Mesenchymal stem cell (in vitro differentiated cells and primary cell): ENCODE measurements at places on chromosomes 11 and 22.

DNA sequence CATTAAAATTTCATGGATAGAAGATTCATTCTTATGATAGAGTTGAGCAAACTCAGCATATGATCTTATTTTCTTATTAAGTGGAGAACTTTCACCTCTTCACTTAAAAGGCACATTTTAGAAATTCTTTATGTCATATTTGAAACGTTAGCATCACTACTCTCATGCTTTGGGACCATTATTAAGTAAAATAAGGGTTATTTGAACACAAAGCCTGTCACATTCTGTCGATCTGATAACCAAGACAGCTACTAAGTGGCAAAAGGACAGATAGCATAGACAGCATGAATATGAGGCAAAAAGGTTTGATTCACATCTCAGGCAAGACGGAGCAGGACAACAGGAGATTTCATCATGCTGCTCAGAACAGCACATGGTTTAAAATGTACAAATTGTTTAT, 247.6 kb upstream of the ANO3 start:
- no peak for DNase-seq

DNA sequence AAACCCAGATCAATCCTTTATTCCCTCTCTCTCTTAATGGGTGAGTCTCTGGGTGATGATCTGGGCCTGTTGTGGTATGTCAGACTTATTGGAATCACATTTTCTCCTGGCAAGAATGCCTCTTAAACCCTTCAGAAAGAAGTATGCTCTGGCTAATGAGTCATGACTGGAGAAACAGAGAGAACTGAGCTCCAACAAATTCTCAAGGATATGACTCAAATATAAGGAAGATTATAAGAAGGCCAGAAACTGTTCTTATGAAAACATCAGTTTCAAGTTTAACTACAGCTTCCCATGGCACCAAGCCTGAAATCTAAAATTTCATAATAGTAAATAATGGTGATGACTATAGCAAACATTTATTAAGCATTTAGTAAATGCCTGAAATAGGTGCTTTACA, 83.9 kb downstream of the OR5AK2 start:
- DNase-seq = peak; percentile 86

DNA sequence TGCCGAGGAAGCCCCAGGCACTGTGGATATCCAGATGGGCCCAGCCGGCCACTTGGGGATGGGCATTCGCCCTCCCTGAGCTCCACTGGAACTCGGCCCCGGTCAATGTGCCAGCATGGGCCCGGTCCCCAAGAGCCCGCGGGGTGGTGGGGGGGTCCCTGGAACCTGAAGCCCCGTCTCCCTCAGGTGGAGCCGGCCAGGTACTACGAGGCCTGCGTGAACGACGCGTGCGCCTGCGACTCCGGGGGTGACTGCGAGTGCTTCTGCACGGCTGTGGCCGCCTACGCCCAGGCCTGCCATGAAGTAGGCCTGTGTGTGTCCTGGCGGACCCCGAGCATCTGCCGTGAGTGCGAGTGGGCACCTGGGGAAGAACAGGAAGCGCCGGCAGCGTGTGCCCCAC, 21.2 kb downstream of the MUC5AC start:
- DNase-seq = no peak

DNA sequence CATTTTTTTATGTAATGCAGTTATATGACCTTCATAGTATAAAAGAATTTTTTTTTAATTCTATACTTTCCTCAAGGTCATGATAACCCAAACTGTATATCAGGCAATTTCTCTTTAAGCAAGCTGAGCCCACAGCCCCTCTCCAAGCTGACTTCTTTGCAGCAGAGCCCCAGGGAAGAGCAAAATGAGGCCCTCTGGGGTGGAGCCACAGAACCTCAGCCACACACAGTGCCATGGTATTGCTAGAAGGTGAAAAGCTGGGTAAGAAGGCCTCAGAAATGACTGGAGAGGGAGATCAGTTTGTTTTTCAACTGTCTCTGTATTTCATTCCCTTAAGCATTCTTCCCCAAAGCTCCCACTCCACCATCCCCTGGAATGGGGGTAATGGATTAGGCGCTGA, 108.8 kb downstream of the PLEKHA7 start:
- DNase-seq = no peak

DNA sequence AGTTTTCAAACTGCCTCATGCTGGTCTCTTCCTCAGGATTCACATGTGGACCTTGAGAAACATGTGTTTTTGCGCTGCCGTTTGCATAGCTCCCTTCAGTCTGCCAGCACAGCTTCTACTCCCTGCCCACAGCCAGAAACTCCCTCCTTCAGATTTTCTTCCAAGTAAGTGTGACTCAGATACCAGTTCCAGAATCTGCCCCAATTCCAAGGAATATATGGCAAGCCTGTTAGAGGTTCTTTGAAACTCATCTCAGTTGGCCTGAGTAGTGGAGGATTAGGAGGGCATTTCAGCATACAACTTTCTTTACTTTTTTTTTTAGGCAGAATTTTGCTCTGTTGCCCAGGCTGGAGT, 67.1 kb downstream of the SNX19 start:
- DNase-seq = no peak

DNA sequence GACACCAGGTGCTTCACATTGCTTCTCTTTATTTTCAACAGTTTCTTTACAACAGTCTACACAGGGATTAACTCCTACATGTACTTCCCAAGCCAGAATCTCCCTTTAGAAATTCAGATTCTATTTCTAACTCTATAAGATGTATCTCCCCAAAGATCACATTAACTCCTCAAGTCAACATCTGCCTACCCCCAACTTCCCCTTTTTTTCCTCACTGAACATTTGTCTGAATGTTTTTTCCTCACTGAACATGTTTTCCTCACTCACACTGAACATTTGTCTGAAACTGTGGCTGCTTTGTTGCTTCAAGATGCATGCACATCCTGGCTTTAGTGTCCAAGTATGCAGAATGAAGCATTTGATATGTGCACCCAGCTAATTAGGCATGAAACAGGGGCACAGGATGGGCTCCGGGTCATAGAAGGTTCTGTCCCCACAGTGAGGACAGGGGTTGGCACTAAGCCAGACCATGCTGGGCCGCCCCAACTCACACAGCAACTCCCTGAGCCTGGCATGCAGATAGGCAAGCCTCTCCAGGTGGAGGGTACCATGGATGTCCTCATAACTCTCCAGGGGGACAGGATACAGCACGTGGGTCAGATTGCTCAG, 11.3 kb downstream of the PRAME start:
- DNase-seq = no peak

DNA sequence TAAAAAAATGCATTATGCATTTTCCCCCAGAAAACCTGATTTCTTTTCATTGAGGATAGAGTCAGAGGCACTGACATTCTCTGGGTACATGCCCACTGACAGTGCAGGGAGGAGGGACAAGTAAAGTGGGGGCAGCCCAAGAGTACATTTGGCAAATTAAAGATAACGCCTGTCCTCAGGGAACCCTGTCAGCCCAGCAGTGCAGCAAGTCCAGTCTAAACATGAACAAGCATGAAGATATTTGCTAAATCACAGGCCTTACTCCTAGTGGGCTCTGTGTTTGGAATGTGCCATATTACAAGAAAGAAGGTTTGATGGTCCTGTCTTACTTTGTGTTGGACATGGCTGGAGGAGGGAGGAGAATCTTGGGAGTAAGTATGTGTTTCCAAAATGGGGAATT, 37.9 kb downstream of the AMOTL1 start:
- no peak for DNase-seq

DNA sequence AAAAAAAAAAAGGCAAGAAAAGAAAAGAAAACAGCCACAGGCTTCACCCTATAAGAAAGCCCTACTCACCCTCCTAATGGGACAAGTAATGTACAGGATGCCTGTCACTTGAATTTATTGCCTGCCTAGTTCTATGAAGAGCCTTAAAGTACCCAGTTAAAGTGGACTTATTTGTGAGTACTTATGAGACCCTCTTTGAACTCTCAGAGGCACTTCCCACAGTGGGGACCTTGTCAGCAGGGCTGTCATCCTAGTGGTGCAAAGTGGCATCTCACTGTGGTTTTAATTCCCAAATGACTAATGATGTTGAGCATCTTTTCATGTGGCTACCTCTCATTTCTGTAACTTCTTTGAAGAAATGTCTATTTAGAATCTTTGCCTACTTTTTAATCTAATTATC, 41.8 kb upstream of the BARX2 start:
- DNase-seq = peak; percentile 27

GRCh38 chr11:76263657-76264056, 57.4 kb upstream of the WNT11 start:
- no peak for DNase-seq

GRCh38 chr11:2766166-2766565, 66.4 kb upstream of the KCNQ1OT1 start:
- DNase-seq = no peak

- no peak for DNase-seq
These were observed 14.3 kb upstream of the ADA2 start for GRCh38 chr22:17233348-17234043.

DNA sequence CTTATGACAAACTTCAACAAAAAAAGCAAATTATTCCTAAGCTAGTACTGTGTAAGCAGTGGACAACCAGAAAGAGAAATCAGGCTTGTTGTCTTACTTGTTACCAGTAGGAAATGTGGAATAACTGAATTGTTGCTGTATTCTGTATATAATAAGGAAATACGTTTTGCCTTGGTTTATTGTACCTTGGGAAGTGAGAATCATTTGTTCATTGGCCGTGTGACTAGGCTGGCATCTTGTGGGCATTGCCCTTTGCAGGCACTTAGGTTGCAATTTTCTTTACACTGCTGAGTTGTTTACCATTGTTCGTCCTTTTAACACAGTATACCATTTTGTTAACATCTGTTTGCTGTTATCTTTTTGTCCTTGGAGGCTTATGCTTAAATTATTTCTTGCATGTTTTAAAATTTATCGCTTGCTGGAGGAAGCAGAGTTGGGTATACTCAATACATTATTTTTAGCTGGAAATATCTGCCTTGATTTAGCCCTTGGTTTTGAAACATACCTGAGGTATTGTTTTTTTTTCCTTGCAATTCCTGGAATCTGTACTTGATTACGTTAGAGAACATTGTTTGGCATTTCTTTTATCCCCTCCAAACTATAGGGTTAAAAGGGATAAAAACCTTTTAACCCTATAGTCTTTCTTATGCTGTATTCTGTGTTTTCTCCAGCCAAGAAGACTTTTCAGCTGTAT, 109.3 kb downstream of the DDX10 start:
- DNase-seq = no peak

DNA sequence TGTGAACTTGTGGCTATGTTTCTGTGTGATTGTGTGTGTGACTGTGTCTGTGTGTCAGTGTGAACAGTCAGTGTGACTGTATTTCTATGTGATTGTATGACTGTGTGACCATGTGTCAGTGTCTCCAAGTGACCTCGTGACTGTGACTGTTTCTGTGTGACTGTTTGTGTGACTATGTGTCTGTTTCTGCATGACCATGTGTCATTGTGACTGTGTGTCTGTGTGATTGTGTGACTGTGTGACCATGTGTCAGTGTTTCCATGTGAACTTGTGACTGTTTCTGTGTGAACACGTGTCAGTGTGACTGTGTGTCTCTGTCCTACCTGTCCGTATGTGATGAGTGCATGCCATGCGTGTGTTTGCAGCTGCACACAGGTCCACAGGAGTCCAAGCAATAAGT, 8.8 kb upstream of the PKNOX2 start:
- no peak for DNase-seq
